ENCODE measurements at places on chromosomes 3 and 15. TPM values are rescaled to one million over a fixed set of nuclear protein-coding genes. Genes with fewer than 3 reads are reported as not detected.

RASGRP1 gene
- total RNA-seq, result 0.64 TPM

IQSEC1 gene
- total RNA-seq, result 6.6 TPM

TERC gene
- 118 TPM for total RNA-seq

ERICH6 gene
- total RNA-seq, result under 0.01 TPM

AADACL2 gene
- total RNA-seq, result not detected

AHSG gene
- total RNA-seq, result not detected

IGF2BP2 gene
- 37.1 TPM for total RNA-seq

PLS1 gene
- 17.1 TPM for total RNA-seq

ZBBX gene
- total RNA-seq, result not detected

HLTF gene
- total RNA-seq, result 12.9 TPM

CHRNA7 gene
- total RNA-seq, result under 0.01 TPM

USP19 gene
- total RNA-seq, result 44.4 TPM

DNA sequence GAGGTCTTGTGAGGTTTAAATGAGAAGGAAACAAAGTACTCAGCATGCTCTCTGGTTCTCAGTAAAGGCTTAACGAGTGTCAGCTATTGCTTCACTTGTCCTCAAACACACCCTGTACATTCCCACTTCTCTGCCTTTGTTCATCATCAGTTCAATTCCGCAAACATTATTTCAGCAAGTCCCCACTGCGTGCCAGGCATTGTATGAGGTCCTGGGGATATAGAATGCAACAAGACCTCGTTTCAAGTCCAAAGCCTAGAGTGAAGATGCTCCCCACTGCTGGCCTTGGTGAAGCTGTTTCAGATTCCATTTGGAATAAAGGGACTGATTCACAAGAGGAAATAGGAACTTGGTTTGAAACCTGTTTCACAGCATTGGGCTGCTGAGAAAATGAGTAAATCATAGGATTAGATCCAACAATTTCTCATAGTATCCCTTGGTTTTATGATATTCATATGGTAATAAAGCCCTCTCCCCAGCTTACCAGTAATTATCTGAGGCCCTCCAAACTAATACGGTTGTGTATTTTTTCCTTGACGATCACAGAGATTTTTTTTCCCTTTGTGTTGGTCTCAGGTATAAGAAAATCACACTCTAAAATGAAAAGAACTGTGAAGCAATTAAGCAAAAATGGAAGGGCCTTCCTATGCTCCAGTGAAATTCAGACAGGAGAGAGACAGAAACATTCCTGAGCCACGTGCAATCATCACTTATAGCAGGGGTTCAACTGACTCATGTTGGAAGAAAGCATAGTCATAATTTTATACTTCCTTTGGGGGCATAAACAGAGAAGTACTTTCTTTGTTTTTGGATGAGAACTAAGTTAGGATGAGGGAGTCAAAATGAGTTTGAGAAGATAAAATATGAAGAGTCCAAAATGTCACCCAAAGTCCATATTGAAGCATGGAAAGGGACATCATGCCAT, 258.6 kb downstream of the RORA start:
- peak; percentile 50 for DNase-seq

DNA sequence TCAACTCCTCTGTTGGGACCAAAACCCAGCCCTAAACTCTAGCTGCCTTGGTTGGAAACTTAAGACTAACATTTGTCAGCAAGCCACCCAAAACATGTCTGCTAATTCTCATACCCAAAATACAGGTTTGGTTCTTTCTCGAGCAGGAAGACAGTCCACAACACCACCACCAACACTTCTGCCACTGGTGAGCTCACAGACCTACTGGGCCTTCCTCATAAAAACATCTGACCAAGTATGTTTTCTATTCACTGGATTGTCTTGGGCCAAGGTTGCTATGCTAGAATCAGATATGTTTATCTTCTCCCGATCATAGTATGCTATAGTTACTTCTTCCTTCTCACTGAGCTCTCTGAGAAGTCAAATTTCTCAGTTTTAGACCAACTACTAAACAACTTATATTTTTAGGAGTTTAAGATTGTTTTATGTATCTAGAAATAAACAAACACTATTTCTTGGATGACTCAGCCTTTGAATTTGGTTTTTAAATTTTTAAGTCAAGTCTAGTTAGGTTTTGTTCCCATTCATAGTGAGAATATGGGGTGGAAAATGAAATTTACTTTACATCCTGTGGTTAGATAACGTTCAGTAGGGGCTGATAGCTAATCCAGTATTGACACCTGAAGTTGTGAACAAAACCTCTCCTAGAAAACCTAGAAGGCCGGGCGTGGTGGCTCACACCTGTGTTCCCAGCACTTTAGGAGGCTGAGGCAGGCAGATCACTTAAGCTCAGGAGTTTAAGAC, 360.5 kb downstream of the RSL24D1 start:
- DNase-seq, result no peak

DNA sequence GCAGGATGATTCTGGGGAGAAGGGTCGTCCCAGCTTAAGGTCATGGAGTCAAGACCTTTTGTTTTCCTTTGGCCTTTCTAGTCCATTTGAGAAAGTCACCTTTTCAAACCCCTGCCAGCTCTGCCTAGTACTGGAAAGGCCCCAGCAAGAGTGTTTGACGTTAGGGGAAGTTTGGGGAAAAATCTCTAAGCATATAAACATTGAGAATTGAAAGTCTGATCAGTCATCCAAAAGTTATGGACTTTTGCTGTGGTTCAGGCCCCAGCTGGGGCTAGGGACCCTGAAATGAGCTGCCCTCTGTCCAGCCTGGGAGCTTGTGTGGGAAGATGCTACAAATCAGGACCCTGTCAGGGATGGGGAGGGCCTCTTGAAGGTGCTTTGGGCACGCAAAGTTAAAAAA, 21.6 kb downstream of the SLC6A6 start:
- DNase-seq, result no peak

- no peak for DNase-seq
Measured at GRCh38 chr3:141489203-141489602, 2.4 kb downstream of the RASA2 start.

DNA sequence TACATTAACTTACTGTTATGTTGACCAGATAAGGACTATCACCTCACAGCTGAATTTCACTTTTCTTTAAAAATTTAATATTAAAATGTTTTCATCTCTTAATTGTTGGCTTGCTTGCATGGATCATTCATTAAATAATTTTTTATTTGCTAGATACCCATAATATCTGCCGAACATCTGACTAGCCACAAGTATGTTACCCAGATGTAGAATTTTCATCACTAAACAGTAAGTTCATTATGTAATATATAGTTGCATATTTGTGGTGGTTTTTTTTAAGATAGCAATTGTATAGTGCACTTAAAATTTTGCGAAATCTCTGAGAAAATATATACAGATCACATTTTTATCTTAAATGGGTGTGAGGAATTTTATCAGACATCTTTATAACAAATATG, 190.4 kb downstream of the MBNL1 start:
- no peak for DNase-seq

DNA sequence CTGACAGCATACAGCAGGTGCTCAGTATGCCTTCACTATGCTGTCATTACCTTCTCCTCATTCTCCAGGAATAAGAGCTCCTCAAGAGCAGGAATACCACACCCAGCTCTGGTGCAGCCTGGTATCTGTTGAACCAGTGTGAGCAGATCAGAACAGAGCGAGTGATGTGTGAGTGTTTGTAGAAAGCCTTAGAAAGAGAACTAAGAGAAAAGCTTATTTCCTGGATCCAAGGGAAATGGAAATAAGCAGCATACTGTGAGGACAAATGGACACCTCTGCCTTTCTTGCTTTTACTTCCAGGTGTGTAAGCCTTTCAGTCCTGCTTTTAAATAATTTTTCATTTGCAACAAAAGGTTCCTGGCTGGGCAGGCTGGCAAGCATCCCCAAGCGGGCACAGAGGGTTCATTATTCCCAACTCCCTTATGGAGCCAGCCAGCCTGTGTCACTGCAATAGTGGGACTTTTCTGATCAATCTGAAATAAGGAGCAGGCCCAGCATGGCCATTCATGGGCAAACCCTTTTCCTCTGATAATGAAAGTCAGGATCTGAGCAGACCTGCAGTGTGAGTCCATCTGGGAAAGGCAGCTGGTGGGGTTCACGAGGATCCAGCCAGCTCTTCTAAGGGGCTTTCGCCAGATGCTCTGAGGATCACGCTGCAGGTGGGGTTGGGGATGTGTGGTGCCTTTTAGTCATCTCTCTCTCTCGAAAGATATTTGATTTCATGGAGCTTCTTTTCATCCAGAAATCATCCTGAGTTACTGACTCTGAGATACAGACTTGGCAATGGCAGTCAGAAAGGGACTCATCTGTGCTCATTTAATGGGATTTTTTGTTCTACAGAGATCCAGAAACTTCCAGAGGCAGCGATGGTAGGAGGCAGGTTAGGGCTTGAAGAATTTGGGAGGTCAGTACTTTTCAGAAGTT, 594.9 kb upstream of the CFAP20DC start:
- no peak for DNase-seq

DNA sequence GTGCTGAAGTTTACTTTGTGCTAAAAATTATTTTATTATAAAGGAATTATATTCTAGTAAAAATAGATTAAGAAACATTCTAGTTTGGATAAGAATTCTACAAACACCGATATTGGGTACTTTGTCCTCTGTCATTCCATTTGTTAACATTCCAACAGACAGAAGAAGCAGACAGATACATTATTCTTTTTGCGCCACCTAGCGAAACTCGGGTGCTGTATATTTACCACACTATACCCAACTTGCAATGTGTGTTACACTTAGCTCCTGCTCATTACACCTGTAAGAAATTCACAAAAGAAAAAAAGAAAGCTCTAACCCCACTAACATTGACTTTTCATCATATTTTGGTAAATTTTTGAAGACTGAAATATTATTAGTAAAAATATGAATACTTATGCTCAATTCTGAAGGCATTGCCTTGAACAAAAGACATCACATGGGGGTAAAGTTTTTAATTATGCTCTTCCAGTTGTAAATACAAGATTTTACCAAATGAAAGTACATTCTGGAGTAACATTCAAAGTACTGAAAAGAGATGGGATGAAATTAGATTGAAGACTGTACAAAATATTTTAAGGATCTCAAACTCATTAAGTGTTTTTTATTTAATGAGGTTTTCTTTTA, 136.5 kb upstream of the MLF1 start:
- peak; percentile 63 for DNase-seq

DNA sequence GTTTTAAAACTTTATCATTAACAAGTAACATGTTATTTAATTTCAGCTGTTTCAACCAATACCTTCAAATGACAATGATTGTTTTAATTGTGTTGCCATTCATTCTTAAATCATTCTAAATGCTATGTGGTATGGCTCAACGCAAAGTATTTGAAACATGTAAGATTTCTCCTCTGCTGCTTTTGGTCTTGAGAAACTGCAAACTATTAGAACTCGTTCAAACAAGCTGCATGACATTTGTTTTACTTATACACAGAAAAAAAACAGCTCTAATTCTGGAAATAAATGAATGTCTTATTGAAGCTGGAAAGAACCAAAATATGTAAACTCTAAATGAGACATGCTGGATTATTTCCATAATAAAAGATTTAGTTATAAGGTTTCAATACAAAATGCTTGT, 29.3 kb downstream of the FBN1 start:
- no peak for DNase-seq

DNA sequence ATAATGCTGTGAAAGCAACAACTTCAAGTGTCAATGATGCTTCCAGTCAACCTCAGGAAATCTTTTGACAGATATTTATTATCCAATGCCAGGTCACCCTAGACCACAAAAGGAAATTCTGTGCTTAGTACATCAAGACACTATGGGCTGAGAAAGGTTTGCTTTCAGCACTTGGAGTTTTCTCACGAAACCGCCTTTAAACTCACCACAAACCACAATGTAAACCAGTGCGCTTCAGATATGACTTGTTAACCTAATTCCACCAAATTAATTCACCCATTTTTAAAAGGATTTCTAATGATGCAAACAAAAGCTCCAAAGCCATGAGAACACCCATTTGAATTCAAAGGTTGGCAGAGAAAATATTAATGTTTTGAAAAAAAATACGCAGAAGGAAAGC, 292.9 kb upstream of the NR2F2 start:
- DNase-seq, result no peak

GRCh38 chr3:184077881-184078280, 19.0 kb upstream of the HTR3E start:
- DNase-seq, result no peak

DNA sequence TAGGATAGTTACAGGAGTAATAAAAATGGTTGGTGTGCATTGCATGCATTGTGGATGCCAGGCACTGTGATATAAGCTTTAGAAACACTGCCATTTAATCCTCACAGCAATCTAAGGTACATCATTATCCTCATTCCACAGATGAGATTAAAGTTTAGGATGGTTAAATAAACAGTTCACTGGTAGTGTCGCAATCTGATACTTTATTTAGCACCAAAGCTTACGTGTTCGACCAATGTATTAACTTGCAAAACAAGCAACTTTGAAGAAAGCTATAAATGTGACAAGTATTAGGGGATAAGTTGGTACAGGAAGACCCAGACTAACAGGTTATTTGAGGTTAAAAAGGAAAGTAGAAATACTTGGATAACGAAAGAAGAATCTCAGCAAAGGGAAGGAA, 150.5 kb upstream of the ZNF385D start:
- DNase-seq, result peak; percentile 65

DNA sequence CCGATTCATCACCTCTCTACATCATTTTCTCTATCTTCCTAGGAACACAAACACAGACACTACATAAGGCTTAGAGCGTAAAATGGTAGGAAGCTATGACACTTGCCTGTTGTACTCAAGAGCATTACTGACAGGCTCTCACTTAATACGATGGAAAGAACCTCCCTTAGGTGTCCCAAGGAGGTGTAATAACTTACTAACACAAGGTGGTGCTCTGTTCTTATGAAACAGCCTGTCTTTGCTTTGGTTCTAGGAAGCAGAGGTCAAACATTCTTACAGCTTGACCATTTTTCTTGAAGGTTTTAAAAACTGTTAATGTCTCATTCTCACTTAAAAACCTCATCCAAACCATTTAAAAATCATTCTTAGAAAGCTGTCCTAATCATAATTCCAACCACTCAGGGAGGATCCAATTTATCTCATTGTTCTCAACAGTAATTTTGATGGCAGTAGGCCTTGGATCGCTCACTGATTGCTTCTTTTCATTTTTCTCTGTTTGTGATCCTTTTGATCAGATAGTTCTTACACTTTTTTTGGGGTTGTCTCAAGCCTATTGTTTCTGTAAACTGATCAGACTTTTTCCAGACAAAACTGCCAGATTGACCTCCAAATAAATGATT, 317.8 kb upstream of the AGTR1 start:
- DNase-seq, result peak; percentile 62

GRCh38 chr15:77329202-77329601, 90.7 kb downstream of the PEAK1 start:
- DNase-seq, result no peak

DNA sequence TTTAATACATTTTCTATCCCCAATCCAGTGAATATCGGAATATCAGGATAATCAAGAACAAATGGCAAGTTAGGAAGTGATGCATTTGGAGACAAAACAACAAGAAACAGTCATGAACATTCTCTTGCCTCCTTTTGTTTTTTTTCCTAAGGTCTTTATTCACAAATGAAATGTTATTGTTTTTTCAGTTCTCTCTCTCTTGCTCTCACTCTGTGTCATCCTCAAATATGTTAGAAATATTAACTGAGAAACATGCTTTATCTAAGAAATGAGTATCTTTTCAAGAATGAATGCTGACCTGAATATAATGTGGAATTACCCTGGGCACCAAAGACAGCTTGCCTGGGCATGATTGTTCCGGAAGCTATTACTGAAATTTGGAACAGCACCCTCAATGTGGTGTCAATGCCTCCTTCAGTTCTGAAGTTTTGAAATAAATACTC, 51.3 kb downstream of the RBMS3 start:
- DNase-seq, result peak; percentile 91

Measured in bronchial epithelial cell (primary cell).